ENCODE measurements at places on chromosomes 7 and 10.

DNA sequence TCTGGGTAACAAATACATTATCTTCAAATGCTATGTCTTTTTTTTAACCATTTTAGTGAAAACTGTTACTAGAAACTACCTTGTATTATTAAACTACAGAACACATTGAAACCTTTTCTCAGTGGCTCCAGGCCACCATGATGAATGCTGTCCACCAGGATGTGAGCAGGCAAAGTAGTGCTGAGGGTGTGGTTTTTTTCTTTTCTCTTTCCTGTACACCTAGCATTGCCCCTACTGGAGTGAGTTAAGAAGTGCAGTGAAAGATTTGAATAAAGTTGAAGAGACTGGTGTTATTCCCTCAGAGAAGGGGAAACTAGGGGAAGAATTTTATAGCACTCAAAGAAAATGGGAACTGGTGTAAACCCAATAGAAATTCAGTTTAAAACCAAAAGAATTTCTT lies 120.0 kb upstream of the SAMD8 start:
- peak; percentile 36 for DNase-seq

GRCh38 chr10:79342295-79342761 lies 4.9 kb upstream of the PPIF start:
- DNase-seq: no peak

DNA sequence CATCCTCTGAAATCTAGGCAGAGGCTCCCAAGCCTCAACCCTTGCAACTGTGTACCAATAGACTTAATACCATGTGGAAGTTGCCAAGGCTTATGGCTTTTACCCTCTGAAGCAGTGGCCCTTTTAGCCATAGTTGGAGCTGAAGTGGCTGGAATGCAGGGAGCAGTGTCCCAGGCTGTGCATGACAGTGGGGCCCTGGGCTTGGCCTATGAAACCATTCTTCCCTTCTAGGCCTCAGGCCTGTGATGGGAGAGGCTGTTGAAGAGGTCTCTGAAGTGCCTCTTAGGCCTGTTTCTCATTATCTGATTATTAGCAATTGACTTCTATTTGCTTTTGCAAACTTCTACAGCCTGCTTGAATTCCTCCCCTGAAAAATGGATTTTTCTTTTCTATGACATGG lies 612.7 kb upstream of the ZWINT start:
- DNase-seq: no peak

- peak; percentile 75 for DNase-seq
These were observed 6.2 kb upstream of the CH25H start for GRCh38 chr10:89213191-89213808.

DNA sequence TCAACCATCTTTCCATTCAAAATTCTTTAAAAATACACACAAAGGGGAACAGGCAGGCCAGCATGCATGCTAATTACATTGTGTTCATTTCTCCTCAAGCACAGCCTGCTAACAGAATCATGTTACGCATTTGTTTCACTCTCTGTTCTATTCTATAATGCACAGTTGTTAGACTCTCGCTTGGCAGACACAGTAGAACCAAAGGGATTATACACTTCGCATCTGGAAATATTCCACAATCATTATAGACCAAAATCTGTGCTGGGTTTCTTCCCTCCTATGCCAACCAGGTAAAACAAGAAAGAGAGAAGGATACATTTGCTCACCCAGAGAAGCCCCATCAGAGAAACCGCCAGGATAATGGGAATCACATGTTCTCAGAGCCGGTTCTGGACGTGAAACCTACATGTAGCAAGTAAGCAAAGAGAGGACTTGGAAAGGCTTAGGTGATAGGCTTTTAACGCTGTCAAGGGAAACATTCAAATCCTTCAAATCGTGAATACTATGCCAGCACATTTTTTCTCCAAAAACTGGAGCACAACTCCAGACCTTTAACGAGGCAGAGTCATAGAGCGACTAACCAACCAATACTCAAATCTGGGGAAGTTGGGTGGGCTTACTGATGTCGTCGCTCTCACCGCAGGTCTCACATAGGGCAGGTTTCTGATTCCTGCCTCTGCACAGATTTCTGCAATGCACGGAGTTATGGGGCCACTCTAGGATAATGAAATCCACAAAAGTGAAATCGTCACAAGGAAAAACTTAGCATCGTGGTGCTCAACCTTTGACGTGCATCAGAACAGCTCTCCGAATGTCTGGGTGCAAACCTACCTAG lies 380.5 kb upstream of the AUTS2 start:
- DNase-seq: no peak

GRCh38 chr7:87608431-87608830 lies 7.7 kb upstream of the ABCB1 start:
- DNase-seq: no peak

- DNase-seq: no peak
These were observed 48.4 kb downstream of the AOC1 start for GRCh38 chr7:150900675-150901074.

GRCh38 chr10:71972746-71973695 lies 8.8 kb downstream of the CHST3 start:
- no peak for DNase-seq

- DNase-seq: peak; percentile 12
These were observed 277.6 kb downstream of the REEP3 start for GRCh38 chr10:63798599-63799498.

- DNase-seq: no peak
These were observed 220.9 kb upstream of the HABP2 start for GRCh38 chr10:113331961-113332360.

DNA sequence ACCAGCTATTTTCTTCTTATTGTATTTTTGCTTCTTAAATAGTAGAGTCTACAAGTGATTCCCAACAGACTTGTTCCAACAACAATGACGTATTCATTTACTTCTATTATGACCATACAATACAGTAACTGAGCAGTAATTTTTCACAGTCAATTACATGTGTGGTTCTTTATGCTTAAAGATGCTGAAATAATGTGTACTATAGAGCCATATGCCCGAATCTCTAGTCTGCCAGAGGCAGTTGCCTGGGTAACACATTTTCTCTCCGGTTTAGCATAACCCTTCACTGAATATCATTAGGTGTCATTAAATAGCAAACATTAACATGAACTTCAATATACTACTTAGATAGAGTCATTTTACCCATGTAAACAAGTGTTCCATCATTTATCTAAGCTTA lies 75.0 kb downstream of the SLC25A13 start:
- DNase-seq: no peak

DNA sequence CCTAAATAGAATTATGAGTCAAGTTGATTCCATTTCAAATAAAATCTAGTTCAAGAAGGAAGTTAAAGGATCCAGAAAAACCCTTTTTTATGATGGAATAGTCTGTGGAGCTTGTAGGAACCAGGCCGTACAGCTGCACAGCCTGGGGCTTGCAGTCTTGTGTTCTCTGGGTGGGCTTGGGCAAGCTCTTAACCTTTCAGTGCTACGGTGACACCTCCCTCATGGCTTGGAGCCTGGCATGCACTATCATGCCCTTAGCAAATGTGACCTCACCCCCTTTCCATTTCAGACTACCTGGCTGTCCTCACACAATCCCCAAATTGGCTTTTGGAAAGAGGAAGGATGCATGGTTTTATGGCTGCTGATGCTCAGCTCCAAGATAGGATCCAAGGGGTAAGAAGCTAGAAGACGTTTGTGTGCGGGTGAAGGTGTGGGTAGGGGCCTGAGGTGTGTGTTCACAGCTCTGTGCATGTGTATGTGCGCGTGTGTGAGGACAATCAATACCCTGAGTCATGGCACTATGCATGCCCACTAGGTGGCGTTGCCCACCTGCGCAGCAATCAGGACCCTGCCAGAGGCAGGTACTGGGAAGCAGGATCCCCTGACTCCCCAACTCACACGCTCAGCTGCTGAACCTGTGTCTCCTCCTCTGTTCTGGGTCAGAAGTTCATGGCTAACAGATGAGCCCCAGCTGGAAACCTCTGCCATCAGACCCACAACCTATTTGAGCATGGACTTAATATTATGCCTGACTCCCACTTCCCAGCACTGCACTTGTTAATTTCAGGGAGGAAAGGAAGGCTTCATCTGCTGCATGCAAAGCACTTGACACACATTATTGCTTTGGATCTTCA lies 113.4 kb downstream of the PTPN20 start:
- DNase-seq: peak; percentile 58

DNA sequence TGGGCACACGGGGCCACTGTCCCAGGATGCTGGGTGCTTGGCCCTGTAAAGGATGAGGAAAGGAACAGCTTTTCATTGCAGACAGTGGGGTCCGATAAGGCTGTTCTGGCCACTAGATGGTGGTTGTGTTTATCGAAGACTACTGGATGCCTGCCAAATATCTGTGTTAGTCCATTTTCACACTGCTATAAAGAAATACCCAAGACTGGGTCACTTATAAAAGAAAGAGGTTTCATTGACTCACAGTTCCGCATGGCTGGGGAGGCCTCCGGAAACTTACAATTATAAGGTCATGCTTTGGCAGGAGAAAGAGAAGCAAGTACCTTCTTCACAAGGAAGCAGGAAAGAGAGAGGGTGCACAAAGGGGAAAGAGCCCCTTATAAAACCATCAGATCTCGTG lies 32.2 kb upstream of the GARS1 start:
- no peak for DNase-seq

- DNase-seq: no peak
These were observed 62.1 kb downstream of the CRPPA start for GRCh38 chr7:16359216-16359615.

DNA sequence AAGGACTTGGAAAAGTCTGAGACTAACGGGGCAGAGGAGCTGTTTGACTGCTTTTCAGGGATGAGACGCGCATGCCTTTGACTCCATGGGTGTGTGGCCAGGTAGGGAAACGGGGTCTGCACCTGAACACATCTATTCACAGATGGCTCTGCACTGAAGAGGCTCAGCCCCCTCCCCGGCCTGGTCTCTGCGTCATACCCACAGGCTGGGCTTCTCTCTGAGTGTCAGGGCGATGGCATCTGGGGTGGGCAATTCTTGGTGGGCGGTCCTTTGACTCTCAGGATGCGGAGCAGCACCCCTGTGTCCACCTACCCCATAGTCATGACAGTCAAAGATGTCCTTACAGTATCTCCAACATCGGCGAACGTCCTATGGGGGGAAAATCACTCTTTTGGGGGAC lies 23.0 kb downstream of the PFKP start:
- DNase-seq: no peak

GRCh38 chr10:61272781-61273180 lies 180.4 kb downstream of the TMEM26 start:
- DNase-seq: no peak

GRCh38 chr7:90025771-90026170 lies 128.5 kb upstream of the STEAP1 start:
- no peak for DNase-seq

- DNase-seq: no peak
These were observed 27.0 kb downstream of the BLNK start for GRCh38 chr10:96244354-96244753.

DNA sequence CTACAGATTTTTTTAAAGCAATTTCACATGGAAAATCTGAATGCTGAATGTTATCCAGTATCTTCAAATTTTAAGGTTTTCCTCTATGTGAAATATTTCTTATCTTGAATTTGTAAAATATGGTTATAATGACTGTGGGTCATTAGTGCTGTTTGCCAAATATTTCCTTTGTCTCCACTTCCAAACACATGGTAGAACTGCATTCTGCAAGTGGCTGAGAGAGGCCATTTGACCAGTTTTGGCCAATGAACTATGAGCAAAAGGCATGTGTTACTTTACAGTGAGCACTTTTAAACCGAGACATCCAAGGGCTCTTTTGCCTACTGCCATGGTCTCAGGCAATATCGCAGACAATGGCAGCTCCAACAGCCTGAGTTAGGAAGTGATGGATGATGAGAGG lies 117.2 kb upstream of the RSU1 start:
- no peak for DNase-seq

GRCh38 chr10:129472696-129473555 lies 5.9 kb downstream of the MGMT start:
- DNase-seq: no peak

DNA sequence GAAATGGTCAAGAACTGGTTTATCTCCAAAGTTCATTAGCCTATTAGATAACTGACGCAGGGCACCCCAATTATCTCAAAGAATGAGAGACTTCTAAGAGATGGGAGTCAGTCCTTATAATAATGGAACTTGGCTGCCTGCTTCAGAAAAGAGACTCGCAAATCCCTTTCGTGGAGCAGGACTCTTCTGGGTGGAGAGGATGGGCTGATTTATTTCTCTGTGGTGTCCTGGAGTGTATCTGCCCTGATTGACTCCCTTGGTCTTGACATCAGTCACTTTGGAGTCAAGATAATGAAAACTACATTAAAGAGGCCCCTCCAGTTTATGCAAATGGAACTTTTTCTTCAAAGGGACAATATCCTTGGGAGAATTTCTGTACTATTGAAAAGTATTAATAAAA lies 198.9 kb downstream of the HDAC9 start:
- no peak for DNase-seq

DNA sequence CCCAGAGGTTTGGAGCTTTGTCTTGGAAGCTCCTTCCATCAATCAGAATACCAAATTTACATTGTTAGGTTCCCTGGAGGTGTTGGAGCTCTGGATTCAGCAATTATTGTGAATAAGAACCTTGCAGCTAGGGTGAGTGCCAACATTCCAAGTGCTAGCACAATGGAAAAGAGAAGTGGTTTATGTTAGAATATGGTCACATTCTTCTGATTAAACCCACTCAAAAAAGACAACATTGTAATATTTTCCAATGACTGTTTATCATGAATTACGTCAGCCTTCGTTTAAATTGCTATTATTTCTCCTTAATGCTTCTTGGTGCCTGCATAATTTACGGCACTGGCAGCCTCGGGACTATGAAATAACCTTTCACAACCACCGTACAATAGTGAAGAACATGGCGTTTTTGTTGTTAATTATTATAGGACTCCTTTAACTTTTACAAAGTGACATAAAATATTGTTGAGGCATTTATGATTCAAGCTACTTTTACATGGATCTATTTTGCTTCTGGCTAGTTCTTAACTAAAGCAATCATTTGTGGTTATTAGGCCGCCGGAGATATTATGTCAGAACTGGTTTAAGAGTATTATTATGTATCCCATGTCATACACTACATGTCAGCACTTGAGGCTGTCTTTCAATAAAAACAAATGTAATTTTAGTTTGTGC lies 117.7 kb downstream of the ARID5B start:
- DNase-seq: no peak

- DNase-seq: no peak
These were observed 458.0 kb upstream of the GALNT17 start for GRCh38 chr7:70673778-70674570.

- DNase-seq: no peak
These were observed 267.1 kb downstream of the ARL4A start for GRCh38 chr7:12954380-12955033.

- DNase-seq: no peak
These were observed 112.8 kb downstream of the KLF6 start for GRCh38 chr10:3672220-3672619.

- no peak for DNase-seq
These were observed 5.8 kb upstream of the STAMBPL1 start for GRCh38 chr10:88874281-88874680.

- DNase-seq: no peak
These were observed 5.8 kb downstream of the USP54 start for GRCh38 chr10:73585327-73585726.

DNA sequence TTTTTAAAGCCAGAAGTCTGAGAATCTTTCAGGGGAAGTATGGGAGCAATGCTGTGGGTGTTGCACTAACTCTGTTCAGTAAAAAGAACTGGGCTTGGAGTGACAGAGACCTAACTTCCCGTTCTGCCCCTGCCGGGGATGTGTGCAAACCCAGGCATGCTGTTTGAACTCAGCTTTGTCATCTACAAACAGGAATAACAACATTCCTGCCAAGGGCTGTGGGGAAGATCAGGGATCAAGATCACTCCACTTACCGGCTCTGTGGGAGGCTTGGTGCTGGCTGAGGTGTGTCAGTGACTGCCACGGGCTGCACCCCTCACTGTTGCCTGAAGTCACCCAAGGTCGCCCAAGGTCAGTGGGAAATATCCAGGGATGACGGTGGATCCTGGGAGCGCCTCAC lies 23.1 kb upstream of the DRGX start:
- peak; percentile 7 for DNase-seq

- DNase-seq: no peak
These were observed 115.4 kb downstream of the MDFIC start for GRCh38 chr7:115037128-115037802.

Measured in KBM-7 (cell line).